ENCODE measurements at places on chromosomes 16 and 17.

DNA sequence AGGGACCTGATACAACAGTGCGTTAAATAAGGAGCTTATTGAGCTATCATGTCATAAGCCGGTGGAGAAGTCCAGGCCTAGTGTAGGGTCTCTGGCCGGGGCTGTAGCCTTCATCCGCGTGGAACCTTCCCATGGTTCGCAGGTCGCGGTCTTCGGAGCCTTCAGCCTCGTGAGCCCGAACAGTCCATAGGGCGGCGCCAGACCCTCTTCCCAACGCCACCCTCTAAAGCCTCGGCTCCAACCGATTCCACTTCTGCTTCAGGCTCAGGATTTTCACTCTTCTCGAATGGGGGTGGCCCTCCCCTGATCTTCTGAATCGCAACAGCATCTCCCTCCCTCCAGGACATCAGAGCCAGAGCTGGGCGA is 10.3 kb upstream of the BRCA1 start:
- no peak for DNase-seq

DNA sequence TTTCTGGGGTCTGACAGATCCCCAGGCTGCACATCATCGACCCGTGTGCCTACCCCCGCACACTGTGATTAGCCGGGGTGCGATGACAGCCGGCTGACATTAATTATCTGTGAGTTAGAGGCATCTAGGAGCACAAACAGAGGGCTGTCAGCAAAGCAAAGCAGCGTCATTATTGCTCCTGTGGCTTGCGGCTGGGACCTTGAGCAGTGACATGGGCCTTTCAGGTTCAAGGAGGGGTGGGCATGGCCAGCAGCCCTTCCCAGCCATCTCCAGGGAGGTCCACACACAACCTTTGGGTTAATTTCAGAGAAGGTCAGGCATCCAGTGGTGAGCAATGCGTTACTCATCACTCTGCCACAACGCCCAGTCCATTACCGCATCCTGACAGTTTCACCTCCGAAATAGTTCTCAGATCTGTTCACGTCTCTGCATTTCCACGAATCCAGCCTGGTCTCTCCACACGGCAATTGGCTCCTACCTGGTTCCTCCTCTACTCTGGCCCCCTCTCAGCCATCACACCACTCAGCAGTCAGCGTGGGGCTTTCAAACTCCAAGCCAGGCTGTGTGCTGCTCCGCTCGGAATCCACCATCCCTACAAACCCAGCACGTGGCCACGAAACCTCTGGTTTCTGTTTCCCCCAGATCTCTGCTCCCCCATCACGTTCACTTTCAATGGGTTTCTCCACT is 249.7 kb upstream of the C16orf82 start:
- DNase-seq = no peak

- DNase-seq = no peak
Measured at GRCh38 chr16:19400711-19401110, 17.0 kb upstream of the TMC5 start.

GRCh38 chr16:83623091-83623730 is 184.6 kb upstream of the HSBP1 start:
- no peak for DNase-seq

DNA sequence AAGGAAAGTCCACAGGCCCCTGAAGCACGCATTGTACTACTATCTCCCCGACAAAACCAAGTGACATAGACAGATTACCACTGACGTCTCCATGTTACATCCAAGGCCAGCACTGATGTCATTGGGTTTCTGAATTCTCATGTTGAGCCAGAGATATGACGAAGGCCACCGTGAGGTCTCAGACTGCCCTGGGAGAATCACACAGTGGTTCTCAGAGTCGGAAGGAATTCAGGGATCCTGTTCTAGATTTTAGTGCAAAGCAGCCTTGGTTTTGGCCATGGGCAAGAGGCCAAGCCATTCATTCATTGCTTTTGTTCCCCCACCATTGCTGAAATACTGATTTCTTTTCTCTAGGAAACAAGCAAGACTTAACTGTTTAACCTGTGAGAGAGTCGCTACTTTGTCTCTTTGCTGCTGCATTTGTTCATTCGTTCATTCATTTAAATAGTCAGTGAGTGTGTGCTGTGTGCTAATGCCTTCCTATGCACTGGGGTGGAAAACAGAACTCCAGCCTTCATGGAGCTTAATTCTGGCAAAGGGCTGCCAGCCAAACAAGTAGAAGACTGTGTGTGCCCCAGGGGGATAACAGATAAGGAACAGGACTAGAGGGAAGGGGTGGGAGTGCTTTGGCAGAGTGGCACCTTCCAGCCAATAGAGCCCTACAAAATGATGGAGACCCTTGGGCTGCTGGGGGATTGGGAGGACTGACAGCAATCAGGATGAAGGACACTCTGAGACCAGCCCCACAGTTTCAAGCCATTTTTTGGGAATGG is 222.3 kb downstream of the MSI2 start:
- DNase-seq = no peak

DNA sequence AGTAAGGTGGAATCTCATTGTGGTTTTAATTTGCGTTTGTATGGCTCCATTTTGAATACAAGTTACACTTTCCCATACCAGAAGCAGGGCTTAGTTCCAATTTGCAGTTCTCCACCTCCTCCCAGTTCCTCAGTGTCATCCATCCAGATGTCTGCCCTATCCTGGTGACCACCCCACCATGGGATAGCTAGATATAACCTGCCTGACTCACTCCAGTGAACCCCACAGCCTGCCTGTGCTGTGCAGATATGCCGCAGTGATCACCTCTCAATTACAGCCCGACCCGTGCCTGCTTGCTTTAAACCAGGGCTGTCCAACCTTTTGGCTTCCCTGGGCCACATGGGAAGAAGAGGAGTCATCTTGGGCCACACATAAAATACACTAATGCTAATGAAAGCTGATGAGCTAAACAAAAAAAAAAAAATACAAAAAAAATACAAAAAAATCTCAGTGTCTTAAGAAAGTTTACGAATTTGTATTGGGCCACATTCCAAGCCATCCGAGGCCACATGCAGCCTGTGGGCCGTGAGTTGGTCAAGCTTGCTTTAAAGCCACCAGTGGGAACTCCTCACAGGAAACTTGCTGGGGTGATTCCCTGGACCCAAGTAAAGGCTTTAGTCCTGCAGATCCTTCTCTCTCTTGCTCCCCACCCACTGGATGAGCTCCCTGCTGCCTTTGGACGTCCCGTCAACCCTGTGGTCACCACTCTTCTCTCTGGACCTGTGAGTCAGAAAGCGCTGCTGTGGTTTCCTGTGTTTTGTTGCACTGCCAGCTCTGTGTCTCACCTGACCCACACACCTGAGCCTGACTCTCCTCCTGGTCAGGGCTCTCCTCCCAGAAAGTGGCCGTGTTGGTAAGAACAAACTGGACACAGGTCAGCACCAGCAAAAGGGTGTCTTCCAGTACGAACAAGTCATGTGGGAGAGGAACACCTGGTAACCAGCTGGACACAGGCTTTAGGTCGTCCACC is 83.0 kb downstream of the EMP2 start:
- DNase-seq = no peak

DNA sequence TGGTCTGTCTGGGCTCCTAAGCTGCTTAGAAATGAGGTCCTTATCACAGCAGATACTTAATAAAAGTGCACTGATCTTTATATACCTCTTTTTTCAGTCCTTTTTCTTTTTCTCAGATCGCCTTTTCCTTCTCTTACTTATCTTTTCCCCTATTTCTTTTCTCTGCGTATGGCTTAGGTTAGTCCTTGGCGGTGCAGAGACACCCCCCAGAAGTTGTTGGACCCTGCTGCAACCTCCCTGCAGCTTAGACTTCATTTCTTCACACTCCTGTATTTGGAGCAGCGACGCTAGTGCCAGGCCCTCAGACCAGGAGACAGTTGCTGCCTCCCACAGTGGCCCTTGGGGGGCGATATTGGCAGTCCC is 67.6 kb downstream of the CENPV start:
- no peak for DNase-seq

DNA sequence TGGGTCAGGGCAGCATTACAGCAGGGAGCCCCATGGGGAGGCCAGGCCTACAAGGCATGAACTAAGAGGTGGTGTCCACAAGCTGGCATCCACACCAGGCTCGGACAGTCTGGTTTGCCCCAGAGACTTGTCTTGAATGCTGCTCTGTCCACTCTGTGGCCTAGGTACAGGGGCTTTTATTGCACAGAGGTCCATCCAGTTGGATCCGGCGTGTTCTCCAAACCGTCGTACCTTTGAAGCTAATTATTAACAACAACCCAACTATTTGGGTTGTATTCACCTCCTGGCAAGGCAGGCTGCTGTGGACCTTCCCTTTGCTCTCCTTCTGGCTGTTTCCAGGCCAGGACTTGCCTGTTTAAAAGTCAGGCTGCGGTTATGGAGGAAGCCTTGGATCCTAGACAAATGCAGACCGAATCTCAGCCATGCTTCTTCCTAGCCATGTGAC is 123.4 kb downstream of the CLEC16A start:
- DNase-seq = no peak

DNA sequence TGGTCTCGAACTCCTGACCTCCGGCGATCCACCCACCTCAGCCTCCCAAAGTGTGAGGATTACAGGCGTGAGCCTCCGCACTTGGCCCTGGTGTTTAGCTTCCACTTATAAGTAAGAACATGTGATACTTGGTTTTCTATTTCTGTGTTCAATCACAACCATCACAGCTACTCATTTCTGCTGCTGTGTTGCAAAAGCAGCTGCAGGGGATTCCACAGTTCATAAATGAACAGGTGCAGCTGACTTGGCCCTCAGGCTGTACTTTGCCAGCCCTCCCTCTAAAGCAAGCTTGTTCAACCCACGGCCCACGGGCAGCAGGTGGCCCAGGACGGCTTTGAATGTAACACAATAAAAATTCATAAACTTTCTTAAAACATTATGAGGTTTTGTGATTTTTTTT is 79.2 kb downstream of the SLC39A11 start:
- peak; percentile 61 for DNase-seq

- no peak for DNase-seq
Measured at GRCh38 chr16:6104428-6104827, 1006.8 kb upstream of the EEF2KMT start.

DNA sequence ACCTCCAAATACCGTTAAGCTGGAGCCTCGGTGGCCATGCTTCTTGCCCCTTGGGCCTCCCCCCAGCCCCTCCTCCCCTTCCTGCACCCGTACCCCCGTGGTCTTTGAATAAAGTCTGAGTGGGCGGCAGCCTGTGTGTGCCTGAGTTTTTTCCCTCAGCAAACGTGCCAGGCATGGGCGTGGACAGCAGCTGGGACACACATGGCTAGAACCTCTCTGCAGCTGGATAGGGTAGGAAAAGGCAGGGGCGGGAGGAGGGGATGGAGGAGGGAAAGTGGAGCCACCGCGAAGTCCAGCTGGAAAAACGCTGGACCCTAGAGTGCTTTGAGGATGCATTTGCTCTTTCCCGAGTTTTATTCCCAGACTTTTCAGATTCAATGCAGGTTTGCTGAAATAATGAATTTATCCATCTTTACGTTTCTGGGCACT is 928 bp downstream of the HBA1 start:
- DNase-seq = peak; percentile 77

- no peak for DNase-seq
Measured at GRCh38 chr17:43517615-43518386, 28.3 kb downstream of the ETV4 start.

DNA sequence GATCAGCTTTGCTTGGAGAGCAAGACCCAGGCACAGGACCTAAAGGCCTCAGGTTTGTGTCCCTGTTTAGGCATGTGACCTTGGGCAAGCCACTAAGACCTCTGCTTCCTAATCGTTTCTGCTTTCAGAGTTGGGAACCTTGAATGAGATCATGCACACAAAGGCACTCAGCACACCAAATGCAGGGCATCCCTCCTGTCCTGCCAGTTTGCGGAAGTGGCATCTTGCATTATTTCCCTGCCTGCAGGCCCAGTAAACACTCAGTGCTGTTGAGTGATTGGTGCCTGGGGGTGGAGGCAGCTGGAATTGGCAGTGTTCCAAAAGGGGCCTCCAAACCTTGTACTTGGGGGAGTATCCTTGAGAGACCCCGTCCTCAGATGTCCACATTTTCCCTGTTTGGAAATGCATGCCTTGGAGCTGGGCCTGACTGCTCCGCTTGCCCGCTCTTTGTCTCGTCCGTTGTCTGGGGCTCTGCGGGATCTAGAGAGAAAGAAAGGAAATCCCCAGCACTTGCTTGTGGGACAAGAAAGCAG is 28.7 kb downstream of the MRM1 start:
- DNase-seq = no peak

DNA sequence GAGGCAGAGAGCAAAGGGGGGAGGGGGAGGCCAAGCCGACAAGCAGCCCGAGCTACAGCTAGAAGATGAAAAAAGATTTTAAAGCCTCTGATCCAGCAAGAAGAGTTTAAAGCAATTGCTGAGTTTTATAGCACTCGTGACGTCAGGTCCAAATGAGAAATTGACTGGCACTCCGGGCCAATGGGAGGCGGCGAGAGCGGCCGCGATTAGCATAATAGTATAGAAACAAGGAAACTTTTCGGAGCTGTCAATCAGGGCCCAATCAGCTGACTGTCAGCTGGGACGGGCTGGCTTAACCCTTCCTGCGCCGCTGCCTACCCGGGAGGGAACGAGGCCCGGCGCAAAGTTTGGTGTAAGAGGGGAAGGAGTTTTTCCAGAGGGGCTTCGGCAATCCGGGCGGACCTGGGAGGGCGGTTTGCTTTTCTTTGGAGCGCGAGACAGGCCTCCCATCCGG is at the start of gene MAF:
TSS of gene MAF (minus strand) at position 100 of the 454 bp plus-strand sequence. CDS start 835 bp downstream, outside the sequence.
- DNase-seq = peak; percentile 97

DNA sequence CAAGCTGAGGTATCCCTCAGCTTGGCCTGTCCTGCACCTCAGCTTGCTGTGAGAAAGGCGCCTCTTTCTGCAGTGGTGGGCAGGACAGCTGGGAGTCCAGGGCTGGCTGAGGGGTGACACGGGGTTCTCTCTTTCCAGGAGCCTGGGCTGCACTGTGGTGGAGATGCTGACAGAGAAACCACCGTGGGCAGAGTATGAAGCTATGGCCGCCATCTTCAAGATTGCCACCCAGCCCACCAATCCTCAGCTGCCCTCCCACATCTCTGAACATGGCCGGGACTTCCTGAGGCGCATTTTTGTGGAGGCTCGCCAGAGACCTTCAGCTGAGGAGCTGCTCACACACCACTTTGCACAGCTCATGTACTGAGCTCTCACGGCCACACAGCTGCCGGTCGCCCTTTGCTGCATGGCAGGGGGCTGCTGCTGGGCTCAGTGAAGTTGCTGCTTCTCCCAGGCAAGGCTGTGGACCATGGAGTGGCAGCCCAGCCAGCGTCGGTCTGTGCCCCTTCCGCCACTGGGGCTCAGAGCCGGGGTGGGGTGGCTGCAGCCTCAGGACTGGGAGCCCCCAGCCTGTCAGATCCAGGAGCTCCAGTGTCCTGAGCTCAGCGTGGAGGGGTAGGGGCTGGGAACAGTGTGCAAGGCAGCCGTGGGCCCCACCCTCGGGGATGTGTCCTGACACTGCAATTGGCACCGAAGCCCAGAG is 6.4 kb downstream of the LIMD2 start:
- no peak for DNase-seq

- no peak for DNase-seq
Measured at GRCh38 chr16:90033387-90033786, 14.1 kb upstream of the DBNDD1 start.
